Stimulated activated CD4-positive, alpha-beta T cell treated with anti-CD3 and anti-CD28 coated beads, Interleukin-12 subunit alpha, Interleukin-12 subunit beta, amount 100 ng/mL, for 4 hours (primary cell): ENCODE measurements at places on chromosomes 13 and 19.

GRCh38 chr19:3970313-3970807, 539 bp downstream of the DAPK3 start:
- DNase-seq = no peak

DNA sequence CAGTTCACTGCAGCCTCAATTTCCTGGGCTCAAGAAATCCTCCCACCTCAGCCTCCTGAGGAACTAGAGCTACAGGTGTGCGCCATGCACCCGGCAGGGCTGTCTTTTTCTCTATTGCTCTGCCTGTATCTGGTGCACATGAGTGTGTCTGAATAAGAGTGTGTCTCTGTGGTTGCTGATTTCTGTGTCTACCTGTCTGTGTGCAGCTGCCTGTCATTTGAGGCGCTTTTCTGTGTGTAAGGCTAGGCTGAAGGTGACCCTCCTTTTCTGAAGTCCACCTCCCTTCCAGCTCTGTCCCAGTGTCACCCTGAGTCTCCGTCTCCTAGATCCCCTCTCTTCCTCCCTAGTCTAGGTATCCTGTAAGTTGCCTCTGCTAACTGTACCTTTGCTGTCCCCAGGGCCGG, 1.5 kb upstream of the PRR12 start:
- DNase-seq = no peak

DNA sequence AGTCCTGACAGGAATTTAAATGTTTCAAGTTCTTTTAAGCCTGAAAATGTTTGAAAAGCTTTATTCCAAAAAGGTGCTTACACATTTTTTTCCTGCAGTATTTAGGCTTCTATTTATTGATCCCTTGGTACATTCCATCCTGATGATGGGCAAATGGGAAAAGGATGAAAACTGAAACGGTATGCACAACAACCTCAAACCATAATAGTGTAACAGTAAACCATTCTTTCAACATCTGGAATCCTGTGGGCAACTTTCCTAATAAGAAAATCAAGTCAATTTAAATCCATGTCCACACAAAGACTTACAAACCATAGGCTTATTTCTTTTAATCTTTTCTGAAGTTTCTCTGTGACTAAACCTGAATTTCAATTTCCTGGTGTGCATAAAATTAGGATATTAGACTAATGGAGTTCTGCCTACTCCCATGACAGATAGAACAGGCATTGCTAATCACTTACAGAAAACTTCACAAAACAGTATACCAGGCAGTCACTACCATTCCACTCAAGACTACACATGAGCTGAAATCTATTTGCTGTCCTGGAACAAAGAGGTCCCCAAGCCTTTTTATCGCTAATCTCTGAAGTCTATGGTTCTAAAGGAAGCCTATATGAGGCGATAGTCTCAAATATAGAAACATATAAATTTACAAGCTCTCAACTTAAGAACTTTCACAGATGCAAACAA, 103.3 kb downstream of the DLEU7 start:
- no peak for DNase-seq

GRCh38 chr13:32047088-32047487, 15.5 kb downstream of the FRY start:
- DNase-seq = no peak

DNA sequence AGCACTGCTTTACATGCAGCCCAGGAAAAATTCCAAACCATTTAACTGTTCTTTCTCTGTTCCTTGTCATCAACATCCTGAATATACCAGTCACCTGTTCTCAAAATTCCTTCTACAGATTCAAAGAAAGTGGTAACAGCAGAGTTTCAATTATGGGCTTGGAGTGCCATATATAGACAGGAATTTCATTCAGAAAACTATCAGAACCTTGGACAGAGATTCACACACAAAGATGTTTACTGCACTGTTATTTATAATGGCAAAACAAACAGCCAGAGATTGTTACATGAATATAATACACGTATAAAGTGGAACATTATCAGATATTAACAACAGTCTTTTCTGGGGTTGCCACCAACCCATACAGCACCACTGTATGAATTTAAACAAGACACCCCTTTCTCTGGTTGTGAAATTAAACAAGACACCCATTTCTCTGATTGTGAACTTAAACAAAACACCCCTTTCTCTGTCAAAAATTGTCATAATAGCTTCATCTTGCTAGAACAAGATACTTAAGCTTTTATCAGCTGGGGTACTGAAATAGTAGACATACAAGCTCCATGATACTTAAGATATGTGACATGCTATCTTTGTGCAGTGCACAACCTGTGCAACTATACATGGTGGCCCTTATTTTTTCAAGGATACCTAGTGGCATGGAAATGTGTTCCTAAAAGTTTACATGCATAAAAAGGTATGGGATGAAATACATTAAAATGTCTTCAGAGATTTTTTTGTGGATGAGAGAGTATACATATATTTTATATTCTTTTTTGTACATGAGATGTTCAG, 12.6 kb downstream of the CACNA1A start:
- DNase-seq = no peak

DNA sequence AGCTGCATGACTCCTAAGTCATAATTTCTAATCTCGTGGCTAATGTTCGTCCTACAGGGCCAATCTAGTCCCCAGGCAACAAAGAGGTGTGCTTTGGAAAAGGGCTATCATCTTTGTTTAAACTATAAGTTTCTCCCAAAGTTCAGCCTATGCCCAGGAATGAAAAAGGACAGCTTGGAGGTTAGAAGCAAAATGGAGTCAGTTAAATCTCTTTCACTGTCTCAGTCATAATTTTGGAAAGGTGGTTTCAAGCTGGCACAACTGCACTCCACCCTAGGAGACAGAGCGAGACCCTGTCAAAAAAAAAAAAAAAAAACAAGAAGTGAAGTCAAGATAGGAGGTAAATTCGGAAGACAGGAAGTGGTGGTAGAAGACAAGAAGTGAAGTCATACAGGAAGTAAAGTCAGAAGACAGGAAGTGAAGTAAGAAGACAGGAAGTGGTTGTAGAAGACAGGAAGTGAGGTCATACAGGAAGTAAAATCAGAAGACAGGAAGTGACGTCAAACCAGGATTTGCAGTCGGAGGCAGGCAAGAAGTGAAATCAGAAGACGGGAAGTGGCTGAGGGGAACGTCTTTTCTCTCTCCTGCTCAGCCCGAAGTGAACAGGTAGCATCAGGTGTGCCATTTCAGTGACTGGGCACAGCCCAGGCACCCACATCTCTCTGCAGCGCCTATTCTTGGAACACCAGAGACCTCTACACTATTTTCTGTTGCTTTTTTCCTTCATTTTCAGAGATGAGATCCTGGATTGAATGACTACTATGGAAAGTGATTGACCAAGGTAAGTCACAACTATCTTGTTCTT, 32.2 kb downstream of the GP6 start:
- DNase-seq = peak; percentile 9

- no peak for DNase-seq
Observed at GRCh38 chr19:46925548-46925950, 64.8 kb downstream of the ARHGAP35 start.

- no peak for DNase-seq
Observed at GRCh38 chr19:45960595-45961235, 12.9 kb downstream of the NOVA2 start.

GRCh38 chr13:50796463-50796862, 47.0 kb downstream of the DLEU7 start:
- no peak for DNase-seq

GRCh38 chr19:17337675-17338432, 501 bp downstream of the GTPBP3 start:
- DNase-seq = peak; percentile 38

- DNase-seq = peak; percentile 95
Observed at GRCh38 chr19:44499962-44500949, at the start of gene ZNF180. Gene ZNF180 (minus strand): TSS chr19:44500522. CDS start chr19:44497334, 3,188 bp downstream.

DNA sequence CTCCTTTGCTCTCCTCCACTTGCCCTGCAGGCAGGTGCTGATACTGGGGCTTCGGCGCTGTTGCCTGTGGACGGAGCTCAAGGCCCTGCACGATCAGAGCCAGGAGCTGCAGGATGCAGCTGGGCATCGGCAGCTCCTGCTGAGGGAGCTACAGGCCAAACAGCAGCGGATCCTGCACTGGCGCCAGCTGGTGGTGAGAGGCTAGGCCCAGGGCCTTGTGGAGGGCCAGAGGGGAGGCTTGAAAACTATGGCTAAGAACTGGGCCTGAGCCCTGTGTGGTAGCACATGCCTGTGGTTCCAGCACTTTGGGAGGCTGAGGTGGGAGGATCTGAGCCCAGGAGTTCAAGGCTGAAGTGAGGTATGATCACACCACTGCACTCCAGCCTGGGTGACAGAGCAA, 6.3 kb downstream of the HAUS5 start:
- DNase-seq = no peak

DNA sequence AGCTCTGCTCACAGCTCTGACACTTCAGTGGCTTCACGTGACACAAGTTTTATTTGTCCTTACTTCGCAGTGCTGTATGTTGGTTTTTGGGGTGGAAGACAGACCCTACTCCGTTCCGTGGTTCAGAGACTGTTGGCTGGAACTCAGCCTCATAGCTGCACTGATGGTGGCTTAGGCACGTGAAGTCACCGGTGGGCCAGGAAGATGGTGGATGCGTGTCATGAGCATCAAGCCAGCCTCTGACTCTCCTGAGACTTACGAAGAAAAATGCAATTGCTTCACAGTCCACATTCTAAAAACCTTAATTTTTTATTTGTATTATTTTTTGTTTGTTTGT, 161.4 kb upstream of the SOX1 start:
- DNase-seq = no peak

DNA sequence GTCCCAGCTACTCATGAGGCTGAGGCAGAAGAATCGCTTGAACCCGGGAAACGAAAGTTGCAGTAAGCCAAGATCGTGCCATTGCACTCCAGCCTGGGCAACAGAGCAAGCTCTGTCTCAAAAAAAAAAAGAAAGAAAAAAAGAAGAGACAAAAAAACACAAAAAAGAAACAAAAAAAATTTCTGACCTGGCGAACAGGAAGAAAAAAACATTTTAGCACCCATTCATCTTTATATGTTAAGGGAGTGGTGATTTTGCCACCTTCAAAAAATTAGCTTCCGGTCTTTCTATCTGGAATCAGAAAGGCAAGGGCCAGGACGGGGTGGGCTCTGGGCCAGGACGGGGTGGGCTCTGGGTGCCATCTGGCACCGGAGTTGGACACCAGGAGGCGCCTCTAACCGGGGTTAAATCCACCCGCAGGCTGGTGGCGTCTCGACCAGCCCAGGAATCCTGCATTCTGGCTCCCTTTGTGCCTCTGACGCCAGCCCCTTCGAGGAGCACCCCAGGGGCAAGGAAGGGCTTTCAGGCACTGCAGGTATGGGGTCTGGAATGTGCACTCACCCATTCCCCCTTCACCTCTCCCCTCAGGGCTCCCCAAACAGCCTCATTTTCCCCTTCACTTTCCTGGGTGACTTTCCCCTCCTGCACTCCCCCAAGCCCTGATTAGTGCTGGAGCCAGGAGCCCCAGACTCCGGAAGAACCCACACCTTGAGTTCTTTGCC, 10.4 kb upstream of the ZSWIM4 start:
- DNase-seq = peak; percentile 71

DNA sequence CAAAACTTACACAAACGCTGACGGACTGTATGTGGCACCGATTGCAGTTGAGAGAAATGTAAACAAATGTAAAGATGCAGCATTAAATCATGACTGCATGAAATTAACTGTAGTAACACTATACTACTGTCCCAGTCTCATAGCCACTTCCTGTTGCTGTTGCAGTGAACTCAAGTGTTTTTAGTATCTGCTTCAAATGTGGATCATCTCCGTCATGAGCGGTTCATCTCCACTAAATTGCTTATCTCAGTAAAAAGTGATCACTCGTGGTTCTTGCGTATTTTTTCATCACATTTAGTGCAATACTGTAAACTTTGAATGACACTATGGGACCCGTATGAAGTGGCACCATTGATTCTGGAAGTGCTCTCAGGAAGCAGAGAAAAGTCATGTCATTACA, 60.3 kb upstream of the RNF113B start:
- DNase-seq = no peak

DNA sequence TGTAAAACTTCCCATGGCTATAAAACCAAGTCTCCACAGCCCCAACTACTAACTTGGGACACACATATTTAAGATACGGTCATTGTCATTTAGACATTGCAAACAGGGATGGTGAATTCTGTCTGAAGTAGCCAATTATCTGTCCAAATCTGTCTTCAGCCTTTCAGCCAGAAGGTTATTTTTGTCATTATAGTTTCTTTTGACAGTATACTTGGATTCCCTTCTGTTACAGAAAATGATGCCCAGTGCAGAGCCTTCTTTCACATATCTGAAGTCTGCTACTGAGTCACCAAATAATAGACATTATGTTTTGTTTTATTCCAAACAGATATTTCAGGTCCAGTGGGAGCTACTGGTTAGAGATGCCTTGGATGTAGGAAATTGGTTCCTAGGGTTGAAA, 452.4 kb upstream of the HTR2A start:
- DNase-seq = no peak

- no peak for DNase-seq
Observed at GRCh38 chr13:97072297-97072696, 78.0 kb upstream of the OXGR1 start.

DNA sequence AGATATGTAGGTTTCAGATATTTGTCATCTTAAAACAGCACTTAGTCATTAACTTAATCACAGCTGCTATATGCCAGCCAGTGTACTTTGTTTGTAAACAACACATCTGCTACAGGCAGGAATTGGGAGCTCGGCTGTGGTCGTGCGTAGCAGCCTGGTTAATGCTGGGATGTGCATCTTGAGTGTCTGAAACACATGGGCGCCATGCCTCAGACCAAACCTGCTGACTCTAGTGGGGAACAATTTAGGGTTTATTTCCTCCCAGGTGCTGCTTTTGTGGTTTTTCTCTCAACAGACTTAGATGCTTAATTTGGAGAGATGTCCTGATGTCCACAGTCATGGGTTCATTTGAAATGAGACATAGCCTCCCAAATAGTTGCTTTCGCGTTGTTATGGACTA, 238.5 kb upstream of the TMTC4 start:
- DNase-seq = no peak

- DNase-seq = peak; percentile 81
Observed at GRCh38 chr19:507286-508203, at the start of gene TPGS1. Gene TPGS1 (plus strand): TSS chr19:507497. CDS start chr19:507507, 10 bp downstream.

DNA sequence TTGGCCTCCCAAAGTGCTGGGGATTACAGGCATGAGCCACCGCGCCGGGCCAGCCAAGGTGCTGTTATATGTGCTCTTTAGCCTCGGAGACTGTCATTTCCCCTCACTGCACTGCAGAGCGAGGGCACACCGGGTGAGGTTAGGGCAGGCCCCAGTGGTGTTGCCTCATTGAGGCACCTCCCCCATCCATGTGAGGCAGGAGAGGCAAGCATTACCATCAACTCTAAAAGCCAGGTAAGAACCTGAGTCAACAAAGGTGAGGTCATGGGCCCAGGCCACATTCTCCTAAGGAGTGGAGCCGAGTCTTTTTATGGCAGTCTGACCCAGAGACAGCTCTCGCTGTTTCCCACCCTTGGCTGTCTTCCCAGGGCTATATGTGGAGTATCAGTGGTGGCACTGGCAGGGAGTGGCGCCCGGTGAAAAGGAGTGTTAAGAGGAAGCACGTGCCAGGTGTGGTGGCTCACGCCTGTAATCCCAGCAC, 10.9 kb downstream of the B3GNT8 start:
- no peak for DNase-seq

DNA sequence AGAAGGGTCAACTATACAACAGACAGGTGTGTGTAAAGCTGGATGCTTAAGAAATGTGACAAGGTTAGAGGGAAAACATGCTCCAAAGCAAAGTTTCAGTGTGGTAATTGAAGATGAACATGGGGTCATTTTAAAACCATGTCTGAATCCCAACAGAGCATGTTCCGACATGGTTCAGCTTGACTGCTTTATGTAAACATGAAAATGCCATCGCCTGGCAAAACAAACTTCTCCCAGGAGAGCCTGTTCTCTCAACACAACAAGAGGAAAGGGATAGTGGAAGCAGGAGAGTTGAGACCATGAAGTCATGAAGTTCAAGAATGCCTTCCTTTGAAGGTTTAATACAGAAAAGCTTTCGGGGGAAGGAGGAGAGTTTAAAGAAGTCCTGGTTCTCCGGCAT, 85.8 kb downstream of the EPSTI1 start:
- no peak for DNase-seq
